ENCODE measurements at places on chromosomes 12 and 14.

DNA sequence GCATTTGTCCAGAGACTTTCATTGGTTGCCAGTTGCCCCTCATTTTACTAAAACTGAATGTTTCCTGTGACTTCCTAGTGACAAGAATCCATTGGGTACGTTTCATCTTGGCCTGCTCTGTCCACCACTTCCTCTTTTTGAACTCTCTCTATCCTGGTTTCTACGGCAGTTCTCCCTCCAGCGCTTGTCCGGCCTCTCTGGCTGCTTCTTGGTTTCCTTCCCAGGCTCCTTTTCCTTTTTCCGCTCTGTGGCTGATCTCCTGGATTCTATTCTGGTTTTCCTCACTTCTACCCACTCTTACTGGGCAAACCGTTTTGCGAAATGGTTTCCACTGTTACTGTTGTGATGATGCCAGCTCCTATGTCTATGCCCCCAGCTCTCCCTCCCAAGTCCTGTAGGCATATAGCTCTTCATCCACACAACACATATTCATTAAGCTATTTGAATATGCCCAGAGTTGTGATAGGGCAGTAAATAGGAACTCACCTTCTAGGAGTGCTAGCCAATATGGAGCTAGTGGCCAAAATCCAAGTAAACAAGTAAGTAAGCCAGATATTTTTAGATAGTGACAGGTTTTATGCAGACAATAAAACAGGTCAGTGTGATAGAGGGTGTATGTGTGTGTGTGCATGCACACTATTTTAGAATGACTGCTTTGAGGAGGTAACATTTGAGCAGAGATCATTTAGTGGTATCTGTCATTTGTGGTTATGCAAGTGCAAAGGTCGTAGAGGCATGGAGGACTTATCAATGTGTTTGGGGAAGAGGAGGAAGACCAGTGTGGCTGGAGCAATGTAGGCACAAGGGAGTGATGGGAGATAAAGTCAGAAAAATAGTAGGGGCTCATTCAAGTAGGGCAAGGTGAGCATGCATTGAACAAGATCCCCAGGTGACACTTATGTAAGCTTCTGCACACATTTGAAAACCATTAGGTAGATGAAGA lies 27.9 kb upstream of the CTDSP2 start:
- no peak for DNase-seq

- no peak for DNase-seq
Observed at GRCh38 chr12:131422744-131423143, 288.1 kb upstream of the SFSWAP start.

DNA sequence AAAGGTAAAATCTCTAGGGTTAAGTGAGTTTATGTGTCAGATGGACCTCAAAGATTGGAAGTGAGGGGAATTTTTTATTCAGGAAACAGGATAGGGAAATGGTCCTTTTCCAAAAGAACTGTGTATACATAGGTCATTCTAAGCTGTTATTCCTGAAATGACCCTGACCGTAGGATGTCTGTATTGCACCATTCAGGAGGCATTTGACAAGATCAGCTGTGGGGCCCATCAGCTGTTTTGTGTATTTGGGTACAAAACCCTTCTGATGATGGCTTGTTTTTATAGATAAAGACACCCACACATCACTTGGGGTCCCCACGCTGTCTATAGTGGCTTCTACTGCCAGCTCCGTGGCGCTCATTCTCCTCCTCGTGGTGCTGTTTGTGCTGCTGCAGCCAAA lies 62.6 kb upstream of the SRSF5 start:
- no peak for DNase-seq

DNA sequence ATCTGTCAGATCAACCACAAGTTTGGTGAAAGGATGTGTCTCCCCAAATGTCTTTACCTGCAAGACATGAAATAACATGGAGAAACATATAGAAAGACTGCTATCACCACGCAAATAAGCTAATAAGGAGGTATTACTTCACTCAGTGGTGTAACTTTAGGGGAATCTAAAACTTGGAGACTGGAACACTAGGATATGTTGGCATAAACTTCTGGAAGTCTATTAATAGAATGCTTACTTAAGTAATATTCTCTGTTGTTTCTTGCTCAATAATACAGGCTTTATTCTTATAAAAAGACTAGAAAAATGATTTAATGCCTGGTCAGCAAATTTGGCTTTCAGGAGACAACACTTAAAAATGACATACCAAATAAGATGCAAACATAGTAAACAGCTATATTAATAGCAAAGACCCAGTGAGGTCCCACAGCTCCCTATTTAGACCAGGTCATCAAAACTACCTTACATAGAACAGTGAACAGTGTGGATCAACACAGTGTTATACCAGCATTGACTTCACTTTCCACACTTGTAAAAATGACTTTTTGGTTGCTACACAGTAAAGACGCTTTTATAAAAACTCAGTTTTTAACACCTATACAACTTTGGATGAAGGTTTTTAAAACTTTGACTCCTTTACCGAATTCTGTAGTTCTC lies 18.9 kb upstream of the HAL start:
- no peak for DNase-seq

GRCh38 chr12:13171921-13172859 lies 24.3 kb upstream of the EMP1 start:
- no peak for DNase-seq

- DNase-seq, result no peak
Observed at GRCh38 chr12:3933074-3933818, 60.0 kb upstream of the PARP11 start.

GRCh38 chr14:67749341-67750084 lies 47.8 kb downstream of the RDH12 start:
- DNase-seq, result no peak

DNA sequence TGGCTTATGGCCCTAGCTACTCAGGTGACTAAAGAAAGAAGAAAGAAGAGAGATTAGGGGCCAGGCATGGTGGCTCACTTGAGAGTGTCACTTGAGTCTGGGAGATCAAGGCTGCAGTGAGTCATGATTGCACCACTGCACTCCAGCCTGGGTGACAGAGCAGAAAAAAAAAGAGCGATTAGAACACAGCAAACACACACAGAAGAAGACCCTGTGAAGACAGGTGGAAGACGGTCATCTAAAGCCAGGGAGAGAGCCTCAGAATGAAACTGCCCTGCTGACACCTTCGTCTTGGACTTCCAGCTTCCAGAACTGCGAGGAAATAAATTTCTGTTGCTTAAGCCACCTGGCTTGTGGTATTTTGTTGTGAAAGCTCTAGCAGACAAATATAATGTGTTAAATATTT lies 17.5 kb upstream of the PPP1CC start:
- DNase-seq, result no peak

- no peak for DNase-seq
Observed at GRCh38 chr14:51442513-51443175, 202.6 kb downstream of the TMX1 start.

DNA sequence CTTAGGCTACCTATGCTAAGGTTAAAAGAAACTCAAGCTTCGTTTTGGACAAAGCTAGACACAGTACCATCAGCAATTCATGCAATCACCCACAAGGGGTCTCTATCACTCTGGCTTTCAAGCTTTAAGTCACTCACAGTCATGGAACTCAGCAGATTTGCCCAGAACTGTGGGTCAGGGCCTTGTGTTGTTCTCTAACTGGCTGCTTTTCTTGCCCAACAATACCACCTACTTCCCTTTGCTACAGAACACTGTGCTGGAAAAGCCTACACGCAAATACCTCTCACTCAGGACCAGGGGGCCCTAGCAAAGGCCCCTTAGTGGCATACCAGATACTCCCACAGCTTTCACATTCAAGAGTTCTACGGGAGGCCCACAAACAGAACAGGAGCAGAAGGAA lies 9.1 kb downstream of the NEMP1 start:
- DNase-seq, result peak; percentile 77

- DNase-seq, result no peak
Observed at GRCh38 chr14:28772613-28773012, 6.0 kb downstream of the FOXG1 start.

- no peak for DNase-seq
Observed at GRCh38 chr14:36975834-36976233, 196.6 kb downstream of the SLC25A21 start.

- DNase-seq, result no peak
Observed at GRCh38 chr12:44875417-44875953, 630 bp downstream of the NELL2 start.

GRCh38 chr12:107597695-107598410 lies 87.7 kb upstream of the PWP1 start:
- DNase-seq, result no peak

DNA sequence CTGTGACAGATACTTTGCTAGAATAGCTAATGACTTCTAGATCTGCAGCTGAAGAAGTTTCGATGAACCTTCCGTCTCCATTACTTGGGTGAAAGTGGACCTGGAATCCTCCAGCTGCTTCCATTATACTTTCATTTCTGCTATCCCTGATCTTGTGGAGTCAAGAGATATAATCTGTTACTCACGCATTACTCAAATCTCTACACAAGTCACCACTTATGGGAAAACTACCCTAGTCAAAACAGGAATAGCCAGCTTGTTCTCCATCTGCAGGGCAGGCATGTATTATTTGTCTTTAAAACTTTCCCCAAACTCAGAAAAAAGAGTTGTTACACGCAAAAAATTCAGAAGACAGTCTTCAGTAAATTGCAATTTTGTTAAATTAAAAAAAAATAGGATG lies 2.8 kb upstream of the KTN1 start:
- no peak for DNase-seq

DNA sequence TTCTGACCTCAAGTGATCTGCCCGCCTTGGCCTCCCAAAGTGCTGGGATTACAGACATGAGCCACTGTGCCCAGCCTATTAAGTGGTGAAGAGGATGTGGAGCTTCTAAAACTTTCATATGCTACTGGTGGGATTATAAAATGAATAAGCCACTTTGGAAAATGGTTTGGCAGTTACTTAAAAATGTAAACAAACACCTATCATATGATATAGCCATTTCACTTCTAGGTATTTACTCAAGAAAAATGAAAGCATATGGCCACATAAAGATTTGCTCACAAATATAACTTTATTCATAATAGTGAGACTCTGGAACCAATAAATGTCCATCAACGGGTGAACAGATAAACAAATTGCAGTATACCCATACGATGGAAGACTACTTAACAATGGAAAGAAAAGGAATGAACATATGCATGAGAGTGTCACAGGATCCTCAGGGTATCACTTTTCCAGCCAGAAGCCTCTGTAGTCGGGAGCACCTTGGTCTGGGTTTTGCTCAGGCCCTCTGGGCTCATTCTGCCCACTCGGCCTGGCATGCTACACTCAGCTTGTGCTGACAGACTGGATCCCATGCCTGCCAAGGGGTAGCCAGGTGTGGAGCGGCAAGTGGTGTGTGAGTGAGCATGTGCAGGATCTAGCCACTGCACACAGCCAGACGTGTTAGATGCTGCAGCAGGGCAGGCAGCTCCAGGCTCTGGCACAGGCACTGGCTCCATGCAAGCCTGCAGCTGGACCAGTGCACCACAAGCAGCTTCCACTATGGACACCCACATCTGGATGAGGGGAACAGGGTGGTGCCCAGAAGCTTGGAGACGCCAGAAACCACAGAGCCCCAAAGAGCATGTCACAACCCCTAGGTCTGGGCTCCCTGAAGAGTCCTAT lies 213.2 kb upstream of the DIO3 start:
- DNase-seq, result no peak

GRCh38 chr12:65415826-65416225 lies 137.3 kb downstream of the MSRB3 start:
- DNase-seq, result no peak

- peak; percentile 35 for DNase-seq
Observed at GRCh38 chr12:32902287-32902997, 5.9 kb upstream of the PKP2 start.

DNA sequence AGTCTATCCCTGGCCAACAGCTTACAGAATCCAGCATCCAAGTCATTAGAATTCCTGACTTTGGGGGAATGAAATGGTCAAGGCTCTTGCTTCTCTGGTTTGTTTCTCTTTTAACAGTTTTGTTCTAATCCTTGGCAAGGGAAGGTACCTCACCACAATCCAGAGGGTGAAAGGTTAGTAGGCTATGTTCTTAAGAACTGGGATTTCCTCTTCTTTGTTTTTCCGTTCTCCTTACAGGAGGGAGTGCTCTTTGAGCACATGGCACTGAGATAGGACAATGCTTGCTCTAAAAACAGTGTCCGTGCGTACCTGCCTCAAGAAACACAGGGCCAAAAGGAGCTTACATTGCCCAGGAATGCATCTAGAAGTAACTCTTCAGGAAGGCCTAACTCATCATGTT lies 156.6 kb downstream of the GCH1 start:
- no peak for DNase-seq

DNA sequence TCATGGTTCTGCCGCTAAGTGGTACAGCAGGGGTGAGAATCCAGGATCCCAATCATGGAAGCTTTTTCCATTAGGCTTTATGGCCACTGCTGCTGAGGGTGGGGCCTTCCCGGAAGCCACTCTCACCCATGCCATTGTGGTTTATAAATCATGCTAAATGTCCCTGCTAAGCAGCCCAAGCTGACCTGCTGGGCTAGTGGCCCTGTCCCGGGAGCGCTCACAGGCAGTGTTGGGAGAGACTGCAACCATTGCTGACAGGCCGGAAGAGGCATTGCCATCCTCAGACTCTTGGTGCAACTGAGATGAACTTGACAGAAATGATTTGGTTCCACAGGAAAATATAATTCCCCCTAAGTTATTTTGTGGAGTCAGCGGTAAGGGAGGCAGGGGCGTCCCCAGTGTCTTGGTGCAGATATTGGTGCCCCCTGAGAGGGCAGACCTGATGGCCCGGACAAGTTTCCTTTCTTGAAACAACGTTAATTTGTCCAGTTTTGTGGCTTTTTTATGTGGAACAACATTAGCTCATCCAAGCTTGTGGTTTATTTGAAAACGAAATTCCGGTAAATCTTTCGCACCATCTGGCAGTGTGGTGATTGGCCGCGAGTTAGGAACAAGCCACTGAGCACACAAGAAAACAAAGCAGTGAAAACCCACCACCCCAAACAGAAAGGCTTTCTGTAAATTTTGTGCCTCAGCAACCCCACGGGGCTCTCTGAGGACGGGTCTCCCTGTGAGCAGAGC lies 82.3 kb downstream of the SSPN start:
- DNase-seq, result no peak

GRCh38 chr14:23702656-23703426 lies 66.7 kb downstream of the DHRS2 start:
- no peak for DNase-seq

DNA sequence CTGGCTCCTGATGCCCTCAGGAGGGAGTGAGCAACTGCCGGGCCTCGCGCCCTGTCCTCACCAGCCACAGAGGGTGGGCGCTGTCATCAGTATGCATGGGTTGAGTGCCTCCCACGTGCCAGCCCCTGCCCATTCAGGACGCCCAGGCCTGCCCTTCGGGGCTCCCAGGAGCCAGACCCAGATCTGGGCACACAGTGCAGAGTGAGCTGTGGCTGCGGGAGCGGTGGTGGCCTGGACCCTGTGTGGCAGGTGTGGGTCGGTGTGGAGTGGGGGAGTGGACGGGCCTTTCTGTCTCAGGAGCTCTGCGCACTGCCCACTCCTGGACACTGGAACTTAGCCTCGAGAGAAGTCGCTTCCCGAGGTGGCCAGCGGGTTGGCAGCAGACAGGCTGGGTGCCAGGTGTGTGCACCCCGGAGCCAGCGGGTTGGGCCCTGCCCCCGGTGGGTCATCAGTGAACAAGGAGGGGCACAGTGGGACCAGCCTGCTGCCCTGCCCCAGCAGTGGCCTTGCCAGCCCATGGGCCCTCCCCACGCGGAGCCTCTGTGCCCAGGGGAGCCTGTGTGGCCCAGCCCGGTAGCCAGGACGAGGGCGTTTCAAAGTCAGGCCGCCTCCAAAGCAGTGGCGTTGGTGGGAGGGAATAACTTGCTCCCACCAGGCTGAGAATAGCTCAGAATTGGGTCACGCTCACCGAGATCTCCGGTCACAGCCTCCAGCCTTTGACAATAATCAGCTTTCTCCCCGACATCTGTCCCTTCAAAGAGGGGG lies 9.5 kb downstream of the TRMT61A start:
- no peak for DNase-seq

- DNase-seq, result no peak
Observed at GRCh38 chr12:48739618-48740269, 23.2 kb upstream of the CCNT1 start.

Measured in RPMI8226 (cell line).